ENCODE measurements at places on chromosomes 11 and 22. TPM values are rescaled to one million over a fixed set of nuclear protein-coding genes. Genes with fewer than 3 reads are reported as not detected.

GRCh38 chr11:69509381-69509780, 27.9 kb downstream of the LINC01488 start:
- no peak for DNase-seq

FHIP1B gene
- total RNA-seq: 27.1 TPM

DNA sequence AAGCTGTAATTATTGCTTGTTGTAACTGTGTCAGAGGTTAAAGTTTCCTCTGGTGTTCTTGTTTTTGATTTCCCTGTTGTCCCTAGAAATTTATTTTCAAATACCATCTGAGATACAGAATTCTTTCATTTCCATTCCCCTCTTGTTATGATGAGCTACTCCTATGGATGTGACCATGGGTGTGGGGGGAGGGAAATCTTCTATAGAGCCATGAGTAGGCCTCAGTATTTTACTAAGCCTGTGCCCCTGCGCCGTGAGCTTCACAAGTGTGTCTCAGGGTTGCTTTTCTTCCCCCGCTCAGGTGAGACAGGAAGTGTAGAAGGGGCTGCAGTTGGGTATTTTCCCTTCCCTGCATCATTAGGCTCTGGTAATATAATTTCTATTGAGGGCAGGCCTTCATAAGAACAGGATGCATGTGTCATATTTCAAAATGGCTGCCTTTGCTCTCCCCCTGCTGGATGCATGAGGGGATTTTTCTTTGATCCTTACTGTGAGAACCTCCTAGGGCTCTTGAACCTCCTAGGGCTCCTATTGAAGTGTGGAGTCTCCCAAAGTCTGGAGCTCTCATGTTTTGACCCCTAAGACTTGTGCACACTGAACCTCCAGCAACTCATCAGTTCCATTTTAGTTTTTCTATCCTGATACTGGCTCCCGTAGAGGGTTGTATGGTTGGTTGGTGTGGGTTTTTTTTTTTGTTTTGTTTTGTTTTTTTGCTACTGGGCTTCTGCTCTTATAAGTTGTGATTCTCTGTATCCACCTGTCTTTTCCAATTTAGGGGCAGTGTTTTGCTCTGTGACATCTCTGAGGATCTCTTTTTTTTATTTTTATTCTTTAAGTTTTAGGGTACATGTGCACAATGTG, 658.2 kb downstream of the NTM start:
- no peak for DNase-seq

TEX54 gene
- 0.92 TPM for total RNA-seq

GRCh38 chr11:16099343-16099900, 256.9 kb downstream of the SOX6 start:
- no peak for DNase-seq

MOV10L1 gene
- total RNA-seq: not detected

NECTIN1 gene
- total RNA-seq: 7.5 TPM

Measured in activated T-cell treated with anti-CD3 and anti-CD28 coated beads, Interleukin-2, amount 50 U/mL, for 4 hours (primary cell).